Left lobe of liver (tissue), 2 donors: ENCODE measurements at places on chromosomes 5 and 9. TPM values are rescaled to one million over a fixed set of nuclear protein-coding genes. Genes with fewer than 3 reads are reported as not detected.

The TEX53 gene
- total RNA-seq: not detected

GRCh38 chr5:82364497-82364896 lies 86.3 kb upstream of the RPS23 start:
- no peak for DNase-seq

- DNase-seq: no peak
Measured at GRCh38 chr5:110623874-110624273, 102.6 kb downstream of the TMEM232 start.

The SERINC5 gene
- total RNA-seq: 54.6 TPM

DNA sequence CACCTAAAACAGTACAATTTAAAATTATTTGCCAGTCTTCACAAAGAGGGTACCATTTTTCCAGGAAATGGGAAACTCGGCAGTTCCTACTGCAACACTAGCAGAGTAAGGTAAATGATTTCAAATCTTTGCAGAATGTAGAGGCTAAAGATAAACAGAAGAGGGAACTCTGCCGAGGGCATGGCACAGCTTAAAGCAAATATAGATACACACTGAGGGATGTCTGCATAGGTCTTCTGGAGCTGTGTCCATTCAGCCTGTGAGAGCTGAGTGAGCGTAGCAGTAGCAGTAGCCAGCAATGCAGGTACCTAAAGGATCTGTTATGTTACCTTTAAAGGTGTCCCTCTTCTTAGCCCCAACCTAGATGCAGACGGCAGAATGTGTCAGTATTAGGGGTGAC lies 17.5 kb downstream of the CDKL3 start:
- DNase-seq: no peak

DNA sequence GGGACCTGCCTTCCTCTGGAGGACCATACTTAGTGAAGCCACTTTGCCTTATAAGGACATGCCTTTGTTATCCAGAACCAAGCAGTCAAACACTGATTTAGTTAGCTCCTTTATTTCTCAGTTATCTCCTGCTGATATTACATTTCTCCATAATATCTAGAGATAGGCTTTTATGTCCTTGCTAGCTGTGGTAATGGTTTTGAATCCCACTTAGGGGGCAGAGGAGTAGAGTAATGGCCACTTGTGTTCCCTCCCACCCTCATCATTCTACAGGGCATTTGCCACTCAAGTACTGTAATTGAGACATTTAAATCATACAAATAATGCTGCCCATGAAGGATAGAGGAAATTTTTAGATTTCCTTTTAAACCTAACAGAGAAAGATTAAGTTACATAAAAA lies 80.9 kb downstream of the DOCK8 start:
- DNase-seq: no peak

DNA sequence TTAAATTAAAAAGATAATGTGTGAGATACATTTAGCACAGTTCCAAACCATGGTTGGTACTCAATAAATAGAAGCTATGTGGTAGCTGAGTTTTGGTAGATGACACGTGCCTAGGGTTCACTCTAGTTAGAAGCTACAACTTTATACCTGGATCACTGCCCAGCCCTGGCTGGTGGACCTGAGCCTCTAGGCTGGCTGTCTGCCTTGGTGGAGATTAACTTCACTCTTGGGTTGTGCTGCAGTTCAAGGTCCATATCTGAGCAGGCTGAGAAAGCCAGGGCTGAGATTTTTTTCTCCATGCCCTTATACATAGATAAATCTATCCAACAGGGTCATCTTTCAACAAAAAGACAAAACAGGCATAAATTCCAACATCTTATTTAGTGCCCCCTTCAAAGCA lies 44.6 kb upstream of the SPDL1 start:
- DNase-seq: peak; percentile 86

The GDNF gene
- total RNA-seq: 0.18 TPM

DNA sequence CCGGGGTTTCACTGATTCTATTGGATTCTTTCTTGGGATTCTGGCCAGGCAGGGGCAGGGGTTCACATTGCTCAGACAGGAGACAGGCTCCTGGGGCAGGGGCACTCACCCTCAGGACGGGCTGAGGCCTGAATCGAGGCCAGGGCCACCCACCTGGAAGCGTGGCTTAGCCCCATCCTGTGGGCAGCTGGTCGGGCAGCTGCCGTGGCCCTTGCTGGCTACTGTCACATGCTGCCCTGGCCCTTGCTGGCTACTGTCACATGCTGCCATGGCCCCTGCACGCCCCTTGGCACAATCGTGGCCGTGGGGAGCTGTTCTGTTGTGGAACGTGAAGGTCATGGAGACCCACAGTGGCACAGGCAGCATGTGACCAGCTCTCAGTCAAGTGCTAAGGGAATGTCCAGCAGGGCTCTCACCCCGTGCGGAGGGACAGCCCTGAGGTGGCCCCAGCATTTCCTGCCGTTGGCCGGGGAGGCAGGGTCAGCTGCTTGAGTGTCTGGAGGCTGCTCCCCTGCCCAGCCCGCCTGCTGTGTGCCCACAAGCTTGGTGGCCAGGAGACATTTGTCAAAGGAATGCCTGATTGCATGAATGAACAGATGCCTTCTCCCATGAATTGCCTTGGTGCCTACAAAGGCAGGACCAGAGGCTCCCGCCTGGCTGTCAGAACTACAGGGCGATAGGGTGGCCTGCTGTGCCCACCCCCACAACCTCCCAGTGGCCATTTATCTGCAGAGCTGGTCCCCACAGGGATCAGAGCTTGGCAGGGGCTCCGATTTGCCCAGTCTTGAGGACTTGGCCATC lies 16.9 kb upstream of the TMEM250 start:
- DNase-seq: no peak

GRCh38 chr5:173697931-173698579 lies 81.6 kb upstream of the BOD1 start:
- DNase-seq: no peak

- no peak for DNase-seq
Measured at GRCh38 chr5:161406880-161407279, 139.6 kb downstream of the GABRB2 start.

GRCh38 chr5:111509119-111509518 lies 3.2 kb downstream of the STARD4 start:
- no peak for DNase-seq

The LAMC3 gene
- 7.1 TPM for total RNA-seq

The RXFP3 gene
- not detected for total RNA-seq

GRCh38 chr9:70160686-70161600 lies 97.8 kb upstream of the SMC5 start:
- no peak for DNase-seq

The MCC gene
- 36.3 TPM for total RNA-seq

- DNase-seq: no peak
Measured at GRCh38 chr5:56511326-56511841, 278.3 kb upstream of the ANKRD55 start.

DNA sequence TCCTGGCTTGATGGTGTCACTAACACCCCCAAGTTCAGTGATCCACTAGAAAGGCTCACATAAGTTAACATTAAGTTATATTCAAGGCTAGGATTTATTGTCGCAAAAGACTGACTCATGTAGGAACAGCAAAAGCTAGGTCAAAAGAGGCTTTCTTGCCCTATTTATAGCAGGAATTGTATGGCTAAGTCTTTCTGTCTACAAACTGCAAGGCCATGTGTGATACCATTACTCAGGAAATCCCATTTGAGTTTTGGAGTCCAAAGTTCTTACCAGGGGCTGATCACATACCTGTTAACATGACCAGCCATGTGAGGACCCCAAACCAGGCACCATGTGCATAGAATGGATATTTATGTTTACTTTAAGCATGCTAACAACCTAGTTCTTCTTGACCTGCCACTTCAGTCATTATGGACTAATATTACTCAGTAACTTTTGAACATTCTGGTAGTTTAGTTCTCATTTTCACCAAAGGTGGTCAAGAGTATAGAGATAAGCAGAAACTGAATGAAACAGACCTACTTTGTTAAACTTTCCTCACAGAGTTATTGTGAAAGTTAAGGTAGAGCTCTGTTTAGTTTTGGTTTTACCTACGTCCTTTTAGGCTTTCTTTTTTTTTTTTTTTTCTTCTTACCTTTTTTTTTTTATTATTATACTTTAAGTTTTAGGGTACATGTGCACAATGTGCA lies 281.1 kb downstream of the FER start:
- DNase-seq: no peak

The INSL6 gene
- not detected for total RNA-seq

GRCh38 chr9:96232539-96233241 lies 69.3 kb downstream of the HSD17B3 start:
- DNase-seq: peak; percentile 71

- no peak for DNase-seq
Measured at GRCh38 chr5:96683392-96683791, 21.2 kb downstream of the CAST start.

The PLPP7 gene
- 0.30 TPM for total RNA-seq

The CNTNAP3B gene
- 2.0 TPM for total RNA-seq

DNA sequence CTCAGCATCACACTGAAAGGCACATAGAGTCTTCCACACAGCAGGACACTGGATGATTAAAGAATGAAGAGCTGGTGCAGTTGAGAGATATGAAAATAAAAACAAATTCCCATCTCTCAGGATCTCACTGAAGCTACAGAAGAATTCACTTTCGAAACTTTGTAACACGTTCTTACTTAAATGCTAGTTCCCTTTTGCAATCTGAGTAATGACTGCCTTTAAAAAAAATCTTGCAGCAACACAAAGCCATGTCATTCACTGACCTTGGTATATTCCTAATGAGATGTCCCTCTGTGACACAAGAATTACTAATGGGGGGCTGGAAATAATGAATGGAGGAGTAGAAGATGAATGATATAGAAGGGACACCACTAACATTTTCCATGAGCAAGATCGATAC lies 201.8 kb downstream of the GLIS3 start:
- DNase-seq: no peak

The ITK gene
- 0.70 TPM for total RNA-seq

- no peak for DNase-seq
Measured at GRCh38 chr5:111781200-111781599, 24.2 kb upstream of the NREP start.

GRCh38 chr5:58922461-58923171 lies 339.7 kb downstream of the RAB3C start:
- DNase-seq: no peak

The CDH18 gene
- not detected for total RNA-seq
